Mammary epithelial cell (primary cell): ENCODE measurements at places on chromosomes 16 and 17. TPM values are rescaled to one million over a fixed set of nuclear protein-coding genes. Genes with fewer than 3 reads are reported as not detected.

Gene TRPV3
- polyA plus RNA-seq: 1.4 TPM

Gene ASPA
- polyA plus RNA-seq: 0.09 TPM

Gene AXIN2
- polyA plus RNA-seq: 0.01 TPM

Gene KRT25
- not detected for polyA plus RNA-seq
